Mesenteric fat pad (tissue), 1 donor: ENCODE measurements at places on chromosomes 7 and 10.

DNA sequence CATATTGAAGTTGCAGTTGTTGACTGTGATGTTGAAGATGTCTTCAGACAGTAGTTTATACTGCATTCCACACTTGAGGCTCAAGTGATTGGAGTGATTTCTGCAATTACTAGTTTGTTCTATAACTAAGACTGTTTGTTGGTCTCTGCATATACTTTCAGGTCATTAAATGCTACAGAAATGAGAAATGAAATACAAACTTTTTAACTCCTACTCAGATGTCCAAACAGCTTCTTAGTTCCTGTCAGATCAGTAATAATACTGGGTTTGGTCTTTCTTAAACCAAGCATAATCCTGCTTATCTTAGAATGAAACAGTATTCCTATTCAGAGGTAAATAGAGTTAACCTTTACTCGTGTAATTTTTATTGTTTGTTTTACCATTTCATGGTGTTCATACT, 115.9 kb downstream of the CCNY start:
- no peak for DNase-seq

DNA sequence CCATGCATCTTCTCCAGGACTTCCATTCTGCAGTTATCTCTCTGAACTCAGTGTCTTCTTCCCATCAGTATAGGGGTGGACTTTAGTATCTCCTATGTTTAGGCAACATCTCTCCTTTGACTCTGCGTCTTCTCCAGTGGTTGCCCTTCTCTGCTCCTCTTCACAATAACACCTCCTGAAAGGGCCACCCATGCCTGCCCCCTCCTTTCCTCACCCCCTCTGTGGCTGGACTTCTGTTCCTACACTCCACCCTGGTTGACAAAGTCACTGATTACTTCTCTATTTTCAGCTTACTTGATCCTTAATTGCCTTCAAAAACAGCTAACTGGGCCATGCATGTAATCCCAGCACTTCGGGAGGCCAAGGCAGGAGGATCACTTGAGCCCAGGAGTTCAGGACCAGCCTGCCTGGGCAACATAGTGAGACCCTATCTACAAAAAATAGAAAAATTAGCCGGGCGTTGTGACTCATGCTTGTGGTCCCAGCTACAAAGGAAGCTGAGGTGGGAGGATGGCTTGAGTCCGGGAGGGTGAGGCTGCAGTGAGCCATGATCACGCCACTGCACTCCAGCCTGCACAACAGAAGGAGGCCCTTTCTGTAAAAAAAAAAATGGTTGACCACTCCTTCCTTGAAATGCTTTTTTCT, 13.7 kb downstream of the SRGN start:
- no peak for DNase-seq

DNA sequence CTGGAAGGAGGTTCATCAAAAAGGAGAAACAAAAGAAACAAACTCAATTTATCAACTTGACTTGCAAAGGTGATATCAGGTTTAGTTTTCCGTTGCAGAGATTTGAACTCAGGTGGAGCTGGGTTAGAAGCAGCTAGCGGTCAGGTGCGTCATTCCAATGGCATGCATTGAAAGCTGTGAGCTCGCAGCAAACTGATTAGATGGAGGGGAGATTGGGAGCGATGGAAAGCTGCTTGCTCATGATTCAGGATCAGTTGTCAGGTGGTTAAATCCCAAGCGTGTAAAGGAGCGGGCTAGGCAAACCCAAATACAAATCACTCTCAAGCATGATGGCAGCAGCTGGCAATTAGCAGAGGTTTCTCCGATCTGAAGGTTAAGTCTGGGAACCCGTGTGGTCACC, 49.3 kb upstream of the AFAP1L2 start:
- DNase-seq = no peak

- DNase-seq = no peak
These were observed 57.4 kb downstream of the NEUROG3 start for GRCh38 chr10:69515699-69516259.

DNA sequence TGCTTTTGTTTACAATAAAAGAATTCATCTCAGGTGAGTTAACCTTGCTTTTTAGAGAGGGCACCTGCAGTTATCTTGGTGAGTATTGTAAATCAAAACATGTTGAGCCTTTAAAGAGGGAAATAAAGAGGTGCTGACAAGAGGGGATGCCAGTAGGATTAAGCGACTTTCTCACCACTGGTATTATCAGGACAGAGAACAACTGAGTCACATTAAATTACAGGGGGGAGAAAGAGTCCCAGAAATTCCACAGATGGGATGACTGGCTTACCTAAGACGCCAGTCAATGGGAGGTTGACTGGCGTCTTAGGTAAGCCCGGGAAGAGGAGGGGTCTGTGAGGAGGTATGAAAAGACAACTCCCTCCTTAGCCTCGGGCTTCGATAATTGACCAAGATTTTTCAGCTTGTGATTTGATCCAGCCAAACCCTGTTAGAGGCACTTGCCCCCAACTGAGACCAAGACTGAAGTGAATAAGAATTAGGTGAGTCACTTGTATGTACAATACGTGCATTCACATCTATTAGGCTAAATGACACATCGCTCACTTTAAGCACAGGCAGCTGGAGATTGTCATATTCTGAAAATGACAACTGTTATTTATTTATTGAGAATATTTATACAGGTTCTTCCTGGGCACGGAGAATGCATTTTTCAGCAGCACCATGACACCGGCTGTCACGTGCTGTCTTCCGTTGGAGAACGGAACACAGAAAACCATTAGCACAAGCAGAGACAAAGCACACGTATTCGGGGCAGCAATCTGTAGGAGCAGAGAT, 117.6 kb downstream of the SEM1 start:
- DNase-seq = no peak
